ENCODE measurements at places on chromosomes 3 and 15.
A peak's percentile ranks its signal among the peaks of the same experiment; 100 is the strongest.

GRCh38 chr3:117628823-117629291 lies 919.3 kb downstream of the TUSC7 start:
- DNase-seq: peak; percentile 62

- no peak for DNase-seq
These were observed 116.5 kb downstream of the EEFSEC start for GRCh38 chr3:128269796-128270195.

GRCh38 chr15:71103102-71103676 lies 12.1 kb upstream of the THSD4 start:
- DNase-seq: peak; percentile 65

DNA sequence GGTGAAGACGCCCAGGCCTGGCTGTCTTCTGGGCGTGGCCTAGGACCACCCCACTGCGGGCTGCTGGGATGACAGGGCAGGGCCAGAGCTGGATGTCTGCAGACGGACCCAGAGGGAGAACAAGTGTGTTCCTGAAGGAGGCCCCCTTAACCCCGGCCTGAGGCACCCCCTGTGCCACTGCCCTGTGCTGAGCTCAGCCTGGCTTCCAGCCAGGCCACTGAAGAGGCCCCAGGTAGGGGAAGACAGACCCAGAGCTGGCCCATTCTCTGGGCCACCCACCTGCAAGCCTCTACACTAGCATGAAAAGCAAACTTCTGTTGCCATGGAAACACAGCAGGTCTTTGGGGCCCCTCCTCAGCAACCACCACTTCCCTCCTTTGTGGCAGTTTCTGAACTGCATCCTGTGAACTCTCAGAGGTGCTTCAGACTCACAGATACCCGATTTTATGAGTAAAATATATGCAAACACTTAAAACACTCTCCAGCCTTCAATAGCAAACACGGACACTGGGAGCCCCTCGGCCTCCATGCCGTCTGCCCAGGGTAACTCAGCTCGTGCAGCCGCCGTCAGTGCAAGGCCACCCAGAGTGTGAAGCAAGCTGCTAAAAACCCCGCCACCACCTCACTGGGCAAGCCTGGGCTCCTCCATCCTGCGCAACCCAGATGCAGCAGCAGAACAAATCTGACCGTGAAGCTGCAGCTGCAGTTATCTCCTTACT lies 42.5 kb downstream of the CMTM6 start:
- no peak for DNase-seq

DNA sequence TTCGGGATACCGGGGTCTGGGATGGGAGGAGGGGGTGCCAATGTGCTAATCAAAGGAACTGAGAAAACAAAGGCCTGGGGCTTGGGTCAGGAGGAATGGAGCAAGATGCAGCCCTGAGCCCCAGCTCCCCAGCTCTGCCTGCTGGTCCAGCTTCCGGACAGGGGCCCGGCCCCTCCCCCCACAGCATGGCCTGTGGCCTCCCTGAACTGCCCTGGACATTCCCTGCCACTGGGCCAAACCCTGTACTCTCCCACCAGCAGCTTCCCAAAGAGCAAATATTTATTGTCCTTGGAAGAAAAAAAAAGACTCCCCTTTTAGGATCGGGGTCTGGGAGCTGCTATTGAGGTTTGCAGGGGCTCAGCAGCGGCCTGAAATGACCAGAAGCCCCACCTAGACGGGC lies 5.7 kb upstream of the MYL3 start:
- no peak for DNase-seq

DNA sequence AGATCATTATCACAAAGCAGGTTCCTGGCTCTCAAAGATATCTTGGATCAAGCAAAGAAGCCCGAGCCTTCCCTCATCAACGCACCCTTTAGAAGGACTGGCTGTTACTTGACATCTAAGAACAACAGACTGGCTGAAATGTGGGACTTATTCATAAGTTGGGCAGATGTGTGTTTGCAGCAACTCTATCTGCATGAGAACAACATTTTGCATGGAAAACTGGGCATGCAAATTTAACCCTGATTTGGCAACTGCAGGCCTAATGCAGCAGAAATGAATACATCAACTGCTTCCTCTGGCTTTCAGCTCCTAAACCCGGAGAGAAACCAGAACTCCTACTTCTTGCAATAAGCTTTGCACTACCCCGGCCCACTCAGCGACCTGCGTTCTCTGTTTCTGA lies 35.0 kb upstream of the FOXP1 start:
- DNase-seq: no peak

GRCh38 chr3:50190936-50191660 lies at the start of gene GNAT1:
TSS of gene GNAT1 (plus strand) at chr3:50191610. CDS start at chr3:50191726, 116 bp downstream.
- no peak for DNase-seq

DNA sequence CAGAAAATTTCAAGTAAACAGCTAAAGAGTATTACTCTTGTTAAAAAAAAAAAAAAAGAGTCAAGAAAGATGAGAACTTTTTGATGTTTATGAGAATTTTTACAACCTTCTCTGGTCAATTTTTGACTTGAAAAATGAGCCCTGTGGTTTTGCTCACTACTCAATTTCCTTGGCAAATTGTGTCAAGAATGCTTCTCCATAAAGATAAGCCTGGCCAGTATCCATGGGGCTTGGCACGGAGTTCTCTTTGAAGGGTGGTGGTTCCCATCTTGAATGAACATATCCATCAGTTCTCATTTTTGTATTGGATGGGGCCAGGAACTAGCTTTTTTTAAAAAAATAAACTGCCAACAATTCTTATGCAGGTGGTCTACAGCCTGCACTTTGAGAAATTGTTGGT lies 179.9 kb downstream of the RYR3 start:
- no peak for DNase-seq

GRCh38 chr3:57998366-57999283 lies 9.6 kb upstream of the FLNB start:
- no peak for DNase-seq

DNA sequence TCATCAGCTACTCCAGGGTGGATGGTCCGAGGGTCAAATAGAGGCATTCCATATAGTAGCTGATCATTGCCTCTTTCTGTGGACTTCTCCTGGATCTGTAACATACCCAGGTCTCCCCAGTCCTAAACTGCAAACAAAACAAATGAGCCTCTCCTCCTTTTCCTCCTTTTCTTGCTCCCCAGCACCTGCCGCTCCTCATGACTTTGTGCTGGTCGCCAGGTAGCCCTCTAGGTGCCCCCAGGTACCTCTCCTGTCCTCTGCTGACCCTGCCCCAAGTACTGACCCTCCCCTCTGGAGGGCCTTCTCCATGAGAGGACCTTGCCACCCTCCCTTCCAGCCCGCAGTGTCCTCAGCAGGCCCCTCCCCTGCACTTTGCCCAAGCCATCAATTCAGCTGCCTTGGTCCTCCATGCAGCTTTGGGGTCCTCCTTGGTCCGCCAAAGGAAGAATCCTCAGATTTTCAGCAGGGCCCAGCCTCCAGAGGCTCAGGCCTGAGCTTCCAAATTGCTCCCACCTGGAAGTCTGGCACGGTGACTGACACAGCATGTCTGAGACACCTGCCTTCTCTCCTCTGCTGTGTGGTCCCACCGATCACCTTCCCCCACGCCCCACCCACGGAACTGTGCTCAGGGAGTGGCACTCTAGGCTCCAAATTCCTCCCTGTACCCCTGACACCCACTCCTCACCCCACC lies 111.0 kb downstream of the LRRK1 start:
- DNase-seq: no peak

- DNase-seq: no peak
These were observed 36.5 kb downstream of the DET1 start for GRCh38 chr15:88509964-88510363.

- DNase-seq: no peak
These were observed 94.7 kb downstream of the RAB11A start for GRCh38 chr15:65963911-65964482.

GRCh38 chr15:84863565-84864443 lies 20.7 kb upstream of the SLC28A1 start:
- peak; percentile 25 for DNase-seq

DNA sequence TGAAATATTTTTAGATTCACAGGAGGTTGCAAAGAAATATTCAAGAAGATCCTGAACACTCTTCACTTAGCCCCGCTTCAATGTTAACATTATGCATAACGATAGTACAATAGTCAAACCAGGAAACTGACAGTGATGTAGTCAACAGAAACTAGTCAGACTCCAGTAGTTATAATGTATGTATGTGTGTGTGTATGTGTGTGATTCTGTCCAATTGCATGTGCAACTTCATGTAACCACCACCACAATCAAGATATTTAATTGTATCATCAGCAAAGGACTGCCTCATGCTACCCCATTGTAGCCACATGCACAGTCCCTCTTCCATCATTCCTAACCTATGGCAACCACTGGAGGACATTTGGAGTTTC lies 77.9 kb downstream of the APBA2 start:
- no peak for DNase-seq

GRCh38 chr3:127772827-127773751 lies 49.2 kb downstream of the MGLL start:
- DNase-seq: no peak

DNA sequence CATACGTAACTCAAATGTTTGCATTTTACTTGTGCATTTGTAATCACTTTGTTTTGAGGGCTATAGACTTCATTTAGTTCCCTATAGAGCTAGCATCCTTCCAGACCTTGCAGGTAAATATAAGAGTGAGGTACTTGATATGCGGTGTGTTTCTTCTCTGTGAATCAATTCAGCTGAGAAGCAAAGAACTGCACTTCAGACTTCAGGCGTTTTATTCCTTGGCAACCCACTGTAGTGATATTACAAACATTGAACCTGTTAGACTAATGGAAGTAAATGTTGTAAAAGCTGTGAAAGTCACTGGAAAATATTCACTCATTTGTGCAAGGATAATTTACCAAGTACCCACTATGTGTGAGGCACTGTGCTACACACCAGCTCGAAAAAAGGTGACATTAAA lies 94.1 kb upstream of the CHL1 start:
- DNase-seq: no peak

DNA sequence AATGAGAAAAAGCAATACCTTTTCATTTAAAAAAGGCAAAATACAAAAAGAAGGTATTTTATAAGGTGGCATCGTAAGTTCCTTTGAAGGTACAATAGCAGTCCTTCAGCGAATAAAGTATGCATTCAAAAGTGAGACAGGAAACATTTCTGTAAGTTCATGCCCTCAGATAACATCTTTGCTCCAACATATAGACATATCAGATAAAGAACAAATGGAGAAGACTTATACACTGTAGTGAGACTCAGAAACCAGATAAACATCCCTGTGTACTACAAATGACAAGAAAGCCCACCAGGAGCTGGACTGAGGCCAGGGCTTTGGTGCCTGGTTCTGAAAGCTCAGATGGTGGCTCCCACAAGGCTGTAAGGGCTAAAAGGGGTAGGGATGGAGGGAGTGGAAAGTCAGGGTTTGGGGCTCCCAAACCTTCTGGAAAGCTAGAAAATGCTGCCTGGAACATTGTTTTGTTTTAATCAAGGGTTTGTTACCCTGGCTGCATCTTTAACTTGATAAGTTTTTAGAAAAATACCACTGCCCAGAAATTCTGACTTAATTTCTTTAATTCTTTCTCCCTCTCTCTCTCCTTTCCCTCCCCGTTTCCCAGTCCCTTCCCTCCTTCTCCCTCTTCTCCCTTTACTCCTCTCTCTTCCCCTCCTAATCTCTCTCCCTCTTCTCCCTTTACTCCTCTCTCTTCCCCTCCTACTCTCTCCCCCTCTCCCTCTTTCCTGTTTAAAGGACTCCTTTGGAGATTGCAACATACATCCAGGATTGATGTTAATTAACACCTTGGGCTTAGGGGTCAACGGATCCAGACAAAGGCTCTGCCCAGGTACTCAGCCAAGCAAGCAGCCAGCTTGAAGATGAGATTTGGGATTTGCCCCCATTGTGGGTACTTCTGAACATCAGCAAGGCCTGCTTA lies 126.1 kb downstream of the AQP9 start:
- DNase-seq: no peak

GRCh38 chr3:159536876-159537275 lies 451.8 kb upstream of the IL12A start:
- DNase-seq: no peak

- DNase-seq: no peak
These were observed 95.9 kb downstream of the FEZF2 start for GRCh38 chr3:62277450-62277849.

DNA sequence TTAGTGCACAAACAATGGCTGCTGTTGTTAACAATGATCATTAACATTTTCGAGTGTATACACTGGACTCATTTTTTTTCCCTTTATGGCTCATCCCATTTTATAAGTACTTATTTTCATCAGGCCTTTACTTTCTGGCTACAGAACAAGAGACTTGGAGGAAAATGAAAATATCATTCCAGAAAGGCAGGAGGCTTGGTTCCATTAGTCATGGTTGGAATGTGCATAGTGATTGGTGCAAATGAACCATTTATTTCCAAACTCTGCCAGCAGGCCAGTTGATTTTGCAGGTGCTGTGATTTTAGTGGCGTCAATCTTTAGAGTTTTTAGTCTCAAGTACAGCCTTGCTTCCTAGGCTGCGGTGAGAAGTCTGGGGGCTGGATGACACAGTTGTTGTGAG lies 151.8 kb downstream of the ITPR1 start:
- no peak for DNase-seq

GRCh38 chr3:159787178-159787574 lies 201.5 kb upstream of the IL12A start:
- DNase-seq: peak; percentile 89

DNA sequence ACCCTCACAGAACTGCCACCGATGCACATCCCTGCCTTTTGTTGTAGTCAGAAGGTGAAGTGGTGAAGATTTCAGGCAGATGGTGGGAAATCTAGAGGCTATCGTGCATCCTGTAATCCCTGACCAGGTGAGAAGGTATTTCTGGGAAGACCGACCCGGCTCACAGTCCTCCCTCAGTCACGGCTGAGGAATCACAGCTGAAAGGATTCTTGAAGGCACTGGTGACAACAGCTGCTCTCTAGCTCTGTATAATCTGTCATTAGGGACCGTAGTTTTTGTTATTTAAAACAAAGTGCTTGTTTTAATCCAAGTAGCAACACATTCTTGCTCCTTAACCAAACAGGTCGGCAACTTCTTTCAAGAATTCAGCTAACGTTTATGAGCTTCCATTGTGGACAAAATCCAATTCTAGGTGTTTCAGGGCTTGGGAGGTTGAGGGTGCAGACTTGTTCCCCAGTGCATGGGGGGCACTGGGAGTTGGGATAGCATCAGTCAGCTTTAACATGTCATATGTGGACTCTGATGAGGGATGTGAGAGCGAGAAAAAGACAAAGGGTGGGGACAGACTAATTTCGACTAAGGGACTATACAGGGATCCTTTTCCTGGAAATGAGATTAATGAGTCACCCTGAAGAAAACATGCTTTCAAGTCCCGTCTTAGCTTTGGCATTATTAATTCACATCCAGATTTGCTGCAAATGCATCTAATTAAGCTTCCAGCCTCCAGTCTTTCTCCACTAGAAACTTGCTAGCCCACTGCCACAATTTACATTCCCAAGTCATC lies 141.0 kb upstream of the RASGRP1 start:
- peak; percentile 6 for DNase-seq

- DNase-seq: no peak
These were observed 173.2 kb downstream of the CHDH start for GRCh38 chr3:53672981-53673380.
